RKO (cell line): ENCODE measurements at places on chromosomes 6 and 20.

DNA sequence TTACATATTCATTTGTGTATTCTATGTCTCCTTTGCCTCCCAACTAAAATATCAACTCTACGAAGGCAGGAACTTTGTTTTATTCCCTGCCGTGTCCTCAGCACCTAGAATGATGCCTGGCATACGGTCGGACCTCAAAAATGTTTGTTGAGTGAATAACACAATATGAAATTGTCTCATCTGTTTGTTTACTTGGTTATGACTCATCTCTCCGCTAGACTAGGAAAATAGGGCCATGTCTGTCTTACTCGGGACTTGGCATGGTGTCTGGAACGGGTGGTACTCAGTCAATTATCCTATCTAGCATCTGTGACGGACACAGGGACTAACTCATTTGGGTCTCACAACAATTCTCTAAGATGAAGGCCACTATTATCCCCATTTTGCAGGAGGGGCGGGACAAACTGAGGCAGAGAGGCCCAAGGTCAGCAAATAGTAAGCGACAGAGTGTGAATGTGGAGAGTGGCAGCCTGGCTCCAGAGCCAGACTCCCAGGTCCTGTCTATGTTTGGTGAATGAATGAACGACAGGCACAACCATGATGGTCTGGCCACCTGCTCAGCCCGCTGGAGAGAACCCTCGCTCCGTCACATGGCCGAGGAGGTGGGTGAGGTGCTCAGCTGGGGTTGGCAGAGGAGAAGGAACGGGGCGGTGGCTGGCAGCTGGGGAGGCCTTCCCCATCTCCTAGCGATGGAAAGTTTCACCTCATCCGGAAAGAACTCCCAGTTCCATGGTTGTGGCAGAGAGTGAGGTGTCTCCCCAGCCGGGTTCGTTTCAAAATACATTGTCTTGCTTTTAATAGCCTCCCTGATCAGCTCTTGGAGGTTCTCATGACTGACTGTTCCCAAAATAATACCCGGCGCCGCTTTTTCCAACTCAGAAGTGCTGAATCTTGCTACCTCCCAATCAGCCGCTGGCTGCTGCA is 27.6 kb upstream of the NFATC2 start:
- peak; percentile 16 for DNase-seq

GRCh38 chr20:63915471-63915870 is 20.5 kb downstream of the DNAJC5 start:
- DNase-seq, result no peak

DNA sequence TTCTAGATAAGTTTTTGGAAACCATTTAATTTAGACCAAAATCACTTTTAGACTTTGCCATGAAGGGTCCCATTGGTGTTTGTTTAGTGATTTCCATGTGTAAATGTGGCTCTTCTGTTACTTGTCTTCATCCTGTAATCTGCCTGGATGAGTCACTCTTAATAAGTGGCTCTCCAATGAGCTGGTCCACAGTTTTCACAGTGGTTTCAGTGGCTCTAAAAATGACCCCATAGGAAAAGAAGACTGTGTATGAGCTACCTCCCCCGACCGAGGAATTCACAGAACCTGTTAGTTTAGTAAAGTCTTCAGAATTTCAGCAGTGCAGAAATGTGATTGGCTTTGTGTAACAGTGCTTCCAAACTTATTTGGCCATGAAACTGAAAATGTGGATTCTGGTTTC is 492.0 kb upstream of the MARCKS start:
- DNase-seq, result peak; percentile 5

DNA sequence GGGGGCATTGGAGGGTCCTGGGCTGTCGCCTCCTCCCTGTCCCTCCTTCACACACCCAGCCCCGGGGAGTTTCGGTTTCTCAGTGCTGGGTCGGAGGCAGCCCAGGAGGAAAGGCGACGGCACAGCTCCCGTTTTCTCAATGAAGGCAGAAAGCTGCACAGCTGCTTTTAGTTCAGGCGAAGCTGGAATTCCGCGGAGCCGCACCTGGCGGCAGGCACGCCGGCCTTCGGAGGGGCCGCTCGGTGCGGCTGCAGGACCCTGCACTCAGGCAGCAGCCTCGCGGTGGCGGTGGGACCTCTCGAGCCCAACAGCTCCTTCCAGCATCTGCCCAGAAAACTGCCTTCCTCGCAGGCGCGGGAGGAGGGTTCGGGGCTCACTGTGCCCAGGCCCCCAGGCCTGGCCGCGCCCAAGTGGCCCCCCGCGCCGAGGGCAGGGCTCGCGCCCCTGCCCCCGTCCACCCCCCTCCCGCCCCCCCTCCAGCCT is 4.6 kb downstream of the FOXQ1 start:
- no peak for DNase-seq

GRCh38 chr6:134925800-134926199 is 24.1 kb downstream of the ALDH8A1 start:
- no peak for DNase-seq

- no peak for DNase-seq
Measured at GRCh38 chr6:74755778-74756177, 450.1 kb downstream of the COL12A1 start.

DNA sequence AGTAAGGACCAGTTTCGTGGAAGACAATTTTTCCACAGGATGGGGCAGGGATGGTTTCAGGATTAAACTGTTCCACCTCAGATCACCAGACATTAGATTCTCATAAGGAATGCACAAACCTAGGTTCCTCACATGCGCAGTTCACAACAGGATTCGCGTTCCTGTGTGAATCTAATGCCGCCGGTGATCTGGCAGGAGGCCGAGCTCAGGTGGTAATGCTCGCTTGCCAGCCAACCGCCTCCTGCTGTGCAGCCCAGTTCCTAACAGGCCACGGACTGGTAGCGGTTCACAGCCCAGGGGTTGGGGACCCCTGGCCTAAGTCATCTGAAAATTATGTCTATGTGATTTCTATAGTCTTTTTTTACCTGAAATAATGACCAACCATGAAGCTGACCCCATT is 217.5 kb downstream of the TMEM200A start:
- no peak for DNase-seq

DNA sequence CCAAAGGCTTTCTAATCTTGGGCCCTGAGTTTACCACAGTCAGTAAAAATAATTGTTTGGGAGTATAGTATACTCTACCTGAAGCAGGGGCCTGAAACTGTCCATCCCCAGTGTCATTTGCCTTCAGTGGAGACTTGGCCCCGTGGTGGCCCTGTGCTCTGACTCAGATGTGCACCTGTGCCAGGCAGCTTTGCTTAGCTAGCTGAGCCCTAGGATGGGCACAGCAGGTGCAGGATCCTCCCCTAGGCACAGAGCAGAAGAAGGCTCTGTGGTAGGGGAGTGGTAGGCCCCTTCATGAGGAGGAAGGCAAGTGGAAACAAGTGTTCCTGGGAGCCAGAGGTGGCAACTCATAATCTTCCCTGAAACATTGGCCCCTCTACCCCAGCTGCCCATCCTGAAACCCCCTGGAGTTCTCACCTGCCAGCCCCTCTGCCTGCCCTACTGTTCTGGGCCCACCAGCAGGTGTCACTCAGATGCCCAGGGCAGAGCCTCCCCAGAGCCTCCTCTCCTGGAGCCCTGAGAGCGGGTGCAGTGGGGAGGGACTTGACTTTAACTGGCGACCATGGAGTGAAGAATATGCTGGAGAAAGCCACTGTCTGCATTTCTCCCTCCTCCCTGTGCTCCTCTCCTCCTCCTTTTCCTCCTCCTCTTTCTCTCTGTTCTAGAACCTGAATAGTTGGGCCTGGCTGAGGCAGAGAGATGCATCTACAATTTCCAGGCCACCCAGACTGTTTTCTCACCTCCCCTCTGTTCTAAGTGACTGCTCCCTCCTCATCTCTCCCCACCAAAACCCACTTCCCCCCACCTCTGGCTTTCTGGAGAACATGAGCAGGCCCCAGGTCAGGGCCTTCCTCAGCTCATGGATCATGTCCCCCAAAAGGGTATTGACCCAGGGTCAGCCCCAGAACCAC is 2.9 kb downstream of the CPNE5 start:
- no peak for DNase-seq

GRCh38 chr20:6864740-6865139 is 97.3 kb downstream of the BMP2 start:
- no peak for DNase-seq

- no peak for DNase-seq
Measured at GRCh38 chr20:12317433-12317832, 399.7 kb downstream of the BTBD3 start.

DNA sequence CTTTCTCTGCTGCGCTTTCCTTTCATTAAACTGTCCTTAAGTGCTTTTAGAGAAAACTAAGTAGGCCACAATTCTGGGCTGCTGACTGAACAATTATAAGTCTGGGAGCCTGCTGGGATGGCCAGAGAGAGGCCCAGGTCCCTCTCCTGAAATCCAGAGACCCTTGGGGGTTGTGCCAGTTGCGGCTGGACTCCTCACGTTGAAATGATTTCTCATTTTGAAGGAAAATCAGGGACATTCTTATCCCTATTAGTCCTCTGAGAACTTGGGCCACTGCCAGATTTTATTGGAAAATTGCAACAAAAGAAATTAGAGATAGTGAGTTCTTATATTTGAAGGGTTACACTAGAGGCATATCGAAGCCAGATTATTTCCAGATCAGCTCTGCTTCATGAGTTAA is 145.1 kb downstream of the CLIC5 start:
- DNase-seq, result no peak

DNA sequence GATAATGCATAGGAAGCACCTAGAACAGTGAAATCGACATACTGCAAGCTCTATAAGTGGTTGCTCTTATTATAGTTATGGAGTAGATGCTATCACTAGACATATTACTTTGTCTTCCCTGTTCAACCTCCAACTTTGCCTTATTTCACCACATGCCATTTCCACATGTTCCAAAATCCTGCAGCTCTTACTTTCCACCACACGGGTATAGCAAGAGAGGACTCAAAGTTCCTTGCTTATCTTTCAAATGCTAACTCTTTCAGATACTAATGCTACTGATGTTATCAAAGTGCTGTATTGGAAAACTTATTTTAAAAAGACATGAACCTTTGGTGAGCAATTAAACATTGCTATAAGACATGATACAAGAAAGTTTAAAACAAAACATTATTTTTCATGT is 1130.1 kb downstream of the HACE1 start:
- DNase-seq, result peak; percentile 3

- DNase-seq, result no peak
Measured at GRCh38 chr6:10531503-10531902, 10.4 kb downstream of the GCNT2 start.

DNA sequence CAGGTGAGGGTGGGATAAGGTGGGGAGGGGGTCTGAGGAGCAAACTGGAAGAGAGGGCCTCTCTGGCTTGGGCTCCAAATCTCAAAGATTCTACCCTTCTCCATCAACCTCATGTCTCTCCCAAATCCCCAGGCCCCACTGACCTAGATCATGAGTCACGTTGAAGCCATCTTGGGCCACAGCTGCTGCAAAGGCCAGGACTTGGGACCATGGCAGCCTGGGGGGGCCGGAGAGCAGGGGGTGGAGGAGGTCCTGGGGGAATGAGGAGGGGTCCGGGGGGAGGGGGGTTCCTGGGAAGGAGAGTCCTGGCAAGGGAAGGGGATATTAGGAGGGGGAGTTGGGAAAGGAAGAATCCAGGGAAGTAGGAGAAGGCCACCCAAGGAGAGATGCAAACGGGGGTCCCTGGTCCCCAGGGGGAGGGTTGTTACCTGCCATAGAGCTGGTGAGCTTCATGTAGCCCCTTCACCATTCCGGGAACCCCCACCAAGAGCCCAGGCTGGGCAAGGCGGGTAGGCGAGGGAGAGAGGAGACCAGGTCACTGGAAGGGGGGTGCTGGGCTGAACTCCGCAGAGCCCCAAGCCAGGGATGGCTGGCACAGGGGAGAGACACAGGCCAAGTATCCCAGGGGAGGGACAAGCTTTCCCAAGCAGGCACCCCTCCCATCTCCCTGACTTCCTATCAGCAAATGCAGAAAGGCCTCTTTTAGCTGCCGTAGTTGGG is 12.7 kb downstream of the GGT7 start:
- no peak for DNase-seq

DNA sequence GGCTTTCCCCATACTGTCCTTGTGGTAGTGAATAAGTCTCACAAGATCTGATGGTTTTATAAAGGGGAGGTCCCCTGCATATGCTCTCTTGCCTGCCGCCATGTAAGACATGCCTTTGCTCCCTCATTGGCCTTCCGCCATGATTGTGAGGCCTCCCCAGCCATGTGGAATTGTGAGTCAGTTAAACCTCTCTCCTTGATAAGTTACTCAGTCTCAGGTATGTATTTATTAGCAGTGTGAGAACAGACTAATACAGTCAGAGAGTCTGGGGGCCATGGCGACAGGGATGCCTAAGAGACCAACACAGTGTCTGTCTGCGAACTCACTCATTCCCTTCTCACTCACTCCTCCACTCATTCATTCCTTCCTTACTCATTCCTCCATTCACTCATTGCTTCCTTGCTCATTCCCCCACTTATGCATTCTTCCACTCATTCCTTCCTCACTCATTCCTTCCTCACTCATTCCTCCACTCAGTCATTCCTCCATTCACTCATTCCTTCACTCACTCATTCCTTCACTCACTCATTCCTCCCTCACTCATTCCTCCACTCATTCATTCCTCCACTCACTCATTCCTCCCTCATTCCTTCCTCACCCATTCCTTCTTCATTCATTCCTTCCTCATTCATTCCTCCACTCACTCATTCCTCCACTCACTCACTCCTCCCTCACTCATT is 137.5 kb upstream of the AGPAT4 start:
- DNase-seq, result peak; percentile 19

DNA sequence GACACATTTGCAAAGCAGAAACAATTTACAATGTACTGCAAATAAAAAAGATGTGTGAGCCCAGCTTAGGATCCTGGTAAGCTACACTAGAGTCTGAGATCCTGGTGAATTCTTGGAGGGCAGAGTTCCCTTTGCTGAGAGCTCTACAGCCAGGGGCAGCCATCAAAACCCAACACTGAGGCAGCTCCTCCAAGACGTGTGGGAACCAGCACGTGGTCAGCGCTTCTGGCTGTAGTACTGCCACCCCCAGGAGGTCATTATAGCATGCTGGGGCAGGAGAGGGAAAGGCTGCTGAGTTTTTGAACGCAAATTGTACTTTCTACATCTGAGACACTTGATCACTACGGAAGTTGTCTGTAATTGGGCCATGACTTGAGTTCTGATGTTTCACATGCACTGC is 131.5 kb downstream of the INSM1 start:
- DNase-seq, result no peak

GRCh38 chr6:54813892-54814291 is 32.7 kb upstream of the FAM83B start:
- no peak for DNase-seq

GRCh38 chr6:55972091-55972490 is 96.7 kb upstream of the BMP5 start:
- DNase-seq, result no peak
